NCI-H226 (cell line): ENCODE measurements at places on chromosomes 7 and 10.

DNA sequence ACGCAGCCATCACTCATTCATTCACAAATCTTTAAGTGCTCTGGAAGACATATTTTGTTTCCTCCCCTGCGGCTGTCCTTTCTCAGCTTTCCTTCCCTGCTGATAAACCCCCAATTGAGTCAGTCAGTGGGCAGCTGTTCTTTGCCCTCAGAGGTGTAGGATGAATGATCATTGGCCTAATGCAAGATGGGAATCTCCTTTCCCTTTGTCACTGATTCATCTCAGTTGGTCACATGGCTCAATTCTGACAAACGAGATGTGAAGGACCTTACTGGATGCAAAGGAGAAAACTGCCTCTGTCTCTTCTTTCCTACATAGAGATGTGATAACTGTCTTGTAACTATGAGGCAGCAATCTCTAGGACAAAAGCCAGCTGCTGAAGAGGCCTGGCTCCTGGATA lies 44.6 kb downstream of the COL28A1 start:
- no peak for DNase-seq

DNA sequence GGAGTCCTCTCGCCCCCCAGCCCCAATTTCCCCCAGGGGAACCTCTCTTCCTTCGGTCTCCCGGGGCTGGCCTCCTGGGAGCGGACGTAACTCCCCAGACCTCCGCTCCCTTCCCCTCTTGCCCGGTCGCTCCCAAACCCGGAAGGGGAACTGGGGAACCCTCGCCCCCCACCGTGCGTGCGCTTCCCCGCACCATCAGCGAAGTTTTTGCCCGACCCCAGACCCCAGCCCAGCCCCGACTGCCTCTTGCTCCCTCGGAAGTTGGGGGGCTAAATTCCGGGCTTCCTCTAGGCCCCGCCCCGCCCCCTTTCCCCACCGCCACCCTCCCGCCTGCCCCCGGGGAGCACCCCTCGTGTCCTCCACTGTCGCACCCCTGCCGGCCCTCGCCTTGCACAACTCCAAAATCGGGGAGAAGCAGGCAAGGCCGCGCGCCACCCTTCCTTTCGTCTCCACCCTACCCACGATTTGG lies 436 bp downstream of the GNB2 start:
- no peak for DNase-seq

DNA sequence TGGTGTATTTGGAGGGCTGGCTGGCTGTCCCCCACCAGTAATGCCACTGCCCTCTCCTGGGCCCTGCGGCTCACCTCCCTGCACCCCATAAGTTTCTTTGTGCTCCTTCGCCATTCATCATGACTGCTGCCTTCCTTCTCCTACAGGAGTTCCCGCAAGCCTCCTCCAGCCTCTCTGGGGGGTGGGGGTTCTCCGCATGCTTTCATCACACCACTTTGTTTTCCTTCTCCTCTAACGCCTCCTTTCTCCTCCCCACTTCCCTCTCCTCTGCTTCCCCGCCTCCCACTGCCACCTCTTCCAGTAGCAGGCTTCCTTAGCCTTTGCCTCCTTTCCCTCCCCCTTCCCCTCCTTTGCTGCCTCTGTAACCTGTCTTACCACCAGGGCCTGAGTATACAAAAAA lies 58.1 kb downstream of the PAX2 start:
- no peak for DNase-seq

- DNase-seq: no peak
Observed at GRCh38 chr7:55019691-55020465, 1.1 kb downstream of the EGFR start.

DNA sequence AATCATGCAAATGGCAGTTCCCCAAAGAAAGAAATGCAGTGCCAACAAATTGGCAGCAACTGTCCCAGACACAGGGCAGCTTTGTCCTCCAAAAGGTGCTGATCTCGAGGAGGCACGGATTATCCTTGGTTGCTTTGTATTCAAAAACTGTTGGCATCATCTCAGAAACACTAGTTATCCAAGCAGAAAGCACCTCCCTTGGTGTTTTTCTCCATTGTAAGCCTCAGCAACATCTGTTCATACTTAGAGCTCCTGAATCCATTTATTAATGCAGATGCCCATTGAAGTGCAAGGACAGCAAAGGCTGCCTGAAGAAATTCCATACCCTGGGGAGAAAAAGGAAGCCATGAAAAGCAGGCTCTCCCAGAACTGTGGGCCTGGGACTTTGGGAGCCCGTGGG lies 1.1 kb upstream of the NPS start:
- no peak for DNase-seq

GRCh38 chr7:2883101-2883500 lies 39.0 kb upstream of the GNA12 start:
- no peak for DNase-seq
